GM23338 (cell line): ENCODE measurements at places on chromosomes 7 and 10.
A peak's percentile ranks its signal among the peaks of the same experiment; 100 is the strongest.

GRCh38 chr7:18962031-18962430, 155.4 kb downstream of the TWIST1 start:
- no peaks in the 10 kb centered on the region for H3K27me3 ChIP-seq
- H3K27ac ChIP-seq: no peak overlapping the region
- no peaks in the 10 kb centered on the region for H3K4me1 ChIP-seq
- H3K36me3 ChIP-seq: no peaks in the 10 kb centered on the region
- no peak overlapping the region for H3K4me3 ChIP-seq

DNA sequence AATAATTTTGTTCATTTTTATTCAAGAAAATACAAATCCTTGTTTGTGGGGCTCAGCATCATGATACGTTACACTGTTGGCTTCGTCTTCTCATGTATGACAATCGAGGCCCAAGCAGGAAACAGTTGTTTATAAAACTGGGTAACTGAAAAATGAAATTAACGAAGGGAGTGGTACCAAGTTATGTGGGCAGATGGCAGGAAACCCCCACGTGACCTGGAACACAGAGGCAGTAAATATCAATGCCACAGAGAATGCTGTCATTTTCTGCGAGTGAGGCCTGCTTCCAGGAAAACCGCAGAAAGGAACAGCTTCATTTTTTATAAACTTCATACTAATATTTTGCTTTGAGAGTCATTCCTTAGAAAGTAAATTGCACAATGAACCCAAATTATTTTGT, 201.0 kb upstream of the ADARB2 start:
- H3K36me3 ChIP-seq: no peaks in the 10 kb centered on the region
- no peaks in the 10 kb centered on the region for H3K4me1 ChIP-seq
- H3K27ac ChIP-seq: no peak overlapping the region
- H3K4me3 ChIP-seq: no peak overlapping the region
- H3K27me3 ChIP-seq: no peaks in the 10 kb centered on the region

DNA sequence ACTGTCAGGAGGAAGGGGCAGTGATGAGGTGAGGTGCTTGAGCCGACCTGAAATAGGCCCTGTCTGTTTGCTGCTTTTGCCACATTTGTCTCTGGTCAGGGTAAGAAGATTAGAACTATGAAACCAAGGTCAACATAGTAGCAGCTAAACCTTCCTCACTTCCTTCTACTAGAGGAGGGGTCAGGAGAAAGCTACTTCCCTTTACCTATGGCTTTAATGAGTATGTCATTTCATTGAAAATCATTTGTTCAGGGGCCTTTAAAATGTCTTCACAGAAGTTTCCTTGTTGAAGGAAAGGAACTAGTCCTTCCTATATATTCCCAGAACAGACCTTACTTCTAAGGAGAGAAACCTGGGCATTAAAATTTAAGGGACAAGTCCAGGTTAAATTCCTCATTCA, 19.0 kb downstream of the HYAL4 start:
- H3K4me1 ChIP-seq: peaks cover 15% of the 10 kb centered on the region
- H3K27me3 ChIP-seq: no peaks in the 10 kb centered on the region
- no peak for DNase-seq

- no peak overlapping the region for H3K27ac ChIP-seq
- no peaks in the 10 kb centered on the region for H3K27me3 ChIP-seq
- H3K36me3 ChIP-seq: no peaks in the 10 kb centered on the region
Measured at GRCh38 chr10:11403116-11403515, 208.3 kb downstream of the USP6NL start.

DNA sequence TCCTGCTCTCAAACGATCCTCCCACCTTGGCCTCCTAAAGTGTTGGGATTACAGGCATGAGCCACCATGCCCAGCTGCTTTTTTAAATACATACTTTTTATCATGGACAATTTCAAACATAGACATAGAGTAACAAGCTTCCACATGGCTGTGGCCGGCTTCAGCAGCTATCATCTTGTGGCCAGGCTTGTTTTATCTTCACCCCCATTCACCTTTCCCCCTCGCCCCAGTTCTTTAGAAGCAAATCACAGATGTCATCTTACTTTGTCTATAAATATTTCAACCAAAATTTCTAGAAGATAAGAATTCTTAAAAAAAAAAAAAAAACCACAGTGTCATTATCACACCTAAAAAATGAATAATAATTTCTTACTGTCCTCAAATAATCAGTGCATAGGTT, 5.9 kb downstream of the FOXK1 start:
- H3K4me3 ChIP-seq: no peak overlapping the region
- H3K27me3 ChIP-seq: no peaks in the 10 kb centered on the region
- no peak for DNase-seq
- peaks cover 7% of the 10 kb centered on the region; the same call in 1 of the 2 replicates for H3K4me1 ChIP-seq
- no peak overlapping the region for H3K27ac ChIP-seq

- no peak overlapping the region for H3K4me3 ChIP-seq
- H3K27me3 ChIP-seq: no peaks in the 10 kb centered on the region
- H3K27ac ChIP-seq: no peak overlapping the region
- no peaks in the 10 kb centered on the region for H3K36me3 ChIP-seq
Measured at GRCh38 chr7:71630516-71630915, 498.6 kb downstream of the GALNT17 start.

GRCh38 chr10:113858541-113858940, 4.1 kb downstream of the NHLRC2 start:
- H3K4me1 ChIP-seq: peaks cover 14% of the 10 kb centered on the region
- H3K36me3 ChIP-seq: peaks cover 24% of the 10 kb centered on the region
- no peak overlapping the region for H3K27ac ChIP-seq
- H3K4me3 ChIP-seq: no peak overlapping the region
- no peak for DNase-seq
- H3K27me3 ChIP-seq: no peaks in the 10 kb centered on the region

DNA sequence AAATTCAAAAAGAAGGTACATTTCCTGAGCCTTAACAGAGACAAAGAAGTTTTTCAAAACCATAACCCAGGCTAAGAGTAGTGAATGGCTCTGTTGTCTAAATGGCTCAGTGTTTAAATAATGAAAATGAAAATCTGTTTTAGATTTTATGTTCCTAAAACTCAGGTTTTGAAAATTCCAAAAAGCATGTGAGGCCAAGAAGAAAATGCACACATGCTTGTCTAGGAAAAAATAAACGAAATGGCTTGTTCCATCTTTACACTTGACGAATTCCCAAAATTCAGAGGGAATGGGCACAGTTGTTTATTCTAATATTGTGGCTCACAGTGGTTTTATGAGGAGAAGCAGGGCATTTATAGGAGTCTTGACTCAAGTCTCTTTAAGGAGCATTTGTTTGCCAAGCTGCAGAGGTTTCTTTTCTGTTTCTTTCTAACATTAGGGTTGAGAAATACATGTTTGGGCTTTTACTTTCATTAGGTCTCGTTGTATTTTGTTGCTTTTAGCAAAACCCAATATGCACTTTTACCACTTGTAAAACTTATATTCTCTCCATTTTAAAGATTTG, 527.6 kb upstream of the ANKRD30A start:
- no peaks in the 10 kb centered on the region for H3K36me3 ChIP-seq
- H3K27ac ChIP-seq: no peak overlapping the region
- no peak overlapping the region for H3K4me3 ChIP-seq
- DNase-seq: no peak

DNA sequence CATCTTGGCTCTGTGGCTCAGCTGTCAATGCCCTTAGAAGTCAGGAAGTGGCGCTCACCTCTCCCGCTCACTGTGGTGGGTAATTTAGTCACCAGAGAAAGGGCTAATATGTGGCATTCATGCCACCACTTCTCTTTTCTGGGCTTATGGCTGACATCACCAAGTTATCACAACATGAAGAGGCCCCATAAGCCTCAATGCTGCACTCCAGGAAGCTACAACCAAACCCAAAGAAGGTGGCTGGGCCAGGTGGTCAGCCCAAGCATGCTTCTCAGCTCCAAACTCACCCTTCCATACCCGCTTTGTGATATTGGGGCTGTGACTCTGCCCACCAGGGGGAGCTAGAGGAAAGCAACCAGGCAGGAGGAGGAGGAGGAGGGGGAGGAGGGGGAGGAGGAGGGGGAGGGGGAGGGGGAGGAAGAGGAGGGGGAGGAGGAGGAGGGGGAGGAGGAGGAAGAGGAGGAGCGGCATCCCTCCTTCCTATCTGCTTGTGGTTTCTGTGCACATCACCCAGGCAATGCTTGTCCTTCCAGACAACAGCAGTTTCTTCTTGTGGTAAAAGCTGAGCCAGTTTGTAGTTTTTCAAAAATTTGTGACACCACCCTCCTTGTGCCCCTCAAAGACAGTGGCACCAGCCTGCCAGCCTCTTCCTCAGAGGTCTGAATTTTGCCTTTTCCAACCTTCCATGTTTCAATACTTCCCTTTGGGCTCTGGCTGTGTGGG, 42.1 kb downstream of the CYP26A1 start:
- no peaks in the 10 kb centered on the region; the same call in 1 of the 2 replicates for H3K36me3 ChIP-seq
- no peak overlapping the region for H3K27ac ChIP-seq
- DNase-seq: peak; percentile 92
- no peaks in the 10 kb centered on the region for H3K27me3 ChIP-seq
- no peaks in the 10 kb centered on the region for H3K4me1 ChIP-seq

DNA sequence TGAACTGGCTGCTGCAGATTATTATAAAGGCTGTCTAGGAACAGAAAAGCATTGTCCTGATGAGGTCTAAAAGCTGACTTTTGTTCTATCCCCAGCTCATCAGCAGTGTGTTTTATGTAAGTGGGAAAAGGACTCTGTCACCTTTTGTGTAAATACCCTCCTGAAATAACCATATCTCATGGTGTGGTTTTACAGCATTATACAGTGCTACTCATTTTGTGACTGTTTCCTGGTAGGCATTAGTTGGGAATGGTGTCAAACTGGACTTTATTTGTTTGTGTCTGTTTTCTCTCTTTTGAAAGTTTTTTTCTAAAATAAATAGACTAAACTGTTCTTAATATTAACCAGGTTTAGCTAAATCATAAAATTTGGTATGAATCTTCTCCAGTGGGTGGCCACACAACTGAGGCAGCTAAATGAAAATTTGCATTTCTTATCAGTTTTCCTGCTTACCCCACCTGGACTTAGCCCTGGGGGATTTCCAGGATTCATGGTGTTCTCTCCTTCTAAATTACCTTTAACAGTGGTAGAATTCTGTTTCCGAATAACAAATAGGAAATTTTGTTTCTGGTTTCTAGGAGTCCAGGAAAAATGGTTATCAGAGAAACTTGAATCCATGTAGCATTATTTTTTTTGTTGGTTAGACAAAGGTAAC, 140.9 kb downstream of the LHFPL3 start:
- H3K4me3 ChIP-seq: no peak overlapping the region
- DNase-seq: no peak
- no peak overlapping the region for H3K27ac ChIP-seq
- H3K36me3 ChIP-seq: no peaks in the 10 kb centered on the region
- H3K4me1 ChIP-seq: no peaks in the 10 kb centered on the region

DNA sequence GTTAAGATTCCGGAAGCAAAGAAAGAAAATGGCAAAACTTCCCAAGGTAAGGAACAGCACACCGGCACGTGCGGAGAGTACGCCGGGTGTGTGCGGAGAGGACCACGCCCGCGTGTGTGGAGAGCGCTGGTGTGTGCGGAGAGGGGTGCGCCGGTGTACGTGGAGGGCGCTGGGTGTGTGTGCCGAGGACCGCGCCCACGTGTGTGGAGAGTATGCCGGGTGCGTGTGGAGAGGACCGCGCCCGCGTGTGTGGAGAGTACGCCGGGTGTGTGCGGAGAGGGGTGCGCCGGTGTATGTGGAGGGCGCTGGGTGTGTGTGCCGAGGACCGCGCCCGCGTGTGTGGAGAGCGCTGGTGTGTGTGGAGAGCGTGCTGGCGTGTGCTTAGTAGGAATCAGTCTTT, 48.6 kb upstream of the DPYSL4 start:
- H3K36me3 ChIP-seq: no peaks in the 10 kb centered on the region
- no peak overlapping the region for H3K4me3 ChIP-seq
- no peak overlapping the region for H3K27ac ChIP-seq
- peaks cover 2% of the 10 kb centered on the region; the same call in 1 of the 2 replicates for H3K4me1 ChIP-seq
- no peaks in the 10 kb centered on the region for H3K27me3 ChIP-seq

DNA sequence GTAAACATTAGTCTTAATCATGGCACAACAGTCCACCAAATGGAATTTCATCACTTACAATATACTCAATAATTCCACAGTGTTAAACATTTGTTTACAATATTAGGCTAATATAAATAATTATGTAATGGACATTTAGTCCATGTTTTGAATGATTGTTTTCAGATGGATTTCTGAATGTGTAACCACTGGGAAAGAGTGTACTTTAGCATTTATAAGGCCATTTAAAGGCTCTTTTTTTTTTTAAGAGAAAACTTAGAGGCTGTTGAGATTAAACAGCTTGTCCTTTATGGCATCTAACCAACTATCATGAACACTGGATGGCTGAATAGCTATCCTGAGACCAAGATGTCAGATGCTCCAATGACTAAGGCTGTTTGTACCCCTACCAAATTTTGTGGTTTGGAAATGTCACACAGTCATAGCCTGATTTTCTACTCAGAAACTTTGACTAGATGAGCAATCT, 248.3 kb upstream of the GLI3 start:
- H3K4me3 ChIP-seq: no peak overlapping the region
- H3K27me3 ChIP-seq: no peaks in the 10 kb centered on the region
- H3K36me3 ChIP-seq: no peaks in the 10 kb centered on the region
- no peak for DNase-seq
- H3K4me1 ChIP-seq: no peaks in the 10 kb centered on the region

GRCh38 chr10:968546-969199, 19.6 kb upstream of the GTPBP4 start:
- no peak for DNase-seq
- no peak overlapping the region for H3K27ac ChIP-seq
- H3K4me1 ChIP-seq: no peaks in the 10 kb centered on the region
- no peaks in the 10 kb centered on the region for H3K27me3 ChIP-seq

DNA sequence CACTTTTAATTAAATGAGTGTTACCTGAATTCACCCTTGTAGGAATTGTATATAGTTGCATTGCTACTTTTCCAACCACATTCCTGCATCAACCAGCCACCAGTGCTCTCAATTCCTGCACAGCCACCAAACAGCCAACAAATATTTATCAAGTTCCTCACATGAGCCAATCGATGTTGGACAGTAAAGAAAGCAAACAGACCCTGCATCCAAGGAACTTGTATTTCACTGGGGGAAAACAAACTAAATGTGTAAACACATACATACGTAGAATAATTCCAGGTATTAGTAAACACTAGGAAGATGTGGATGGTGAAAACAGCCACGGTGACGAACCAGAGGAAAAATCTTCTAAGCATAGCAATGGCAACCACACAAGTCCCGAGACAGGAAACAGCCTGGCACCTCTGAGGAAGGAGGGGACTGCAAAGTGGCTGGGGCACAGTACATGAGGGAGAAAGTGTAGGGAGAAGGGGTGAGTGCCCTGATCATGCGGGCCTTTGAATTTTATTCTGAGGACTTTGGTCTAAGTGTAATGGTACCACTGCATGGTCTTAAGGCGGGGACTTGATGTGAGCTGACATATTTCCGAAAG, 111.2 kb downstream of the XRCC2 start:
- no peak for DNase-seq
- H3K36me3 ChIP-seq: no peaks in the 10 kb centered on the region
- H3K4me1 ChIP-seq: no peaks in the 10 kb centered on the region; the same call in 1 of the 2 replicates
- no peak overlapping the region for H3K4me3 ChIP-seq
- no peak overlapping the region for H3K27ac ChIP-seq
- H3K27me3 ChIP-seq: no peaks in the 10 kb centered on the region

GRCh38 chr7:37531225-37531624, 82.6 kb upstream of the ELMO1 start:
- H3K4me3 ChIP-seq: no peak overlapping the region
- no peak overlapping the region for H3K27ac ChIP-seq
- H3K36me3 ChIP-seq: no peaks in the 10 kb centered on the region

GRCh38 chr7:8211725-8212096, 50.3 kb downstream of the ICA1 start:
- no peak overlapping the region for H3K4me3 ChIP-seq
- H3K36me3 ChIP-seq: no peaks in the 10 kb centered on the region
- no peaks in the 10 kb centered on the region for H3K27me3 ChIP-seq
- peaks cover 58% of the 10 kb centered on the region for H3K4me1 ChIP-seq
- no peak for DNase-seq
